DMS 273 treated with DMSO at 0.1 percent for 48 hours (cell line): ENCODE measurements at places on chromosomes 6 and 20.

DNA sequence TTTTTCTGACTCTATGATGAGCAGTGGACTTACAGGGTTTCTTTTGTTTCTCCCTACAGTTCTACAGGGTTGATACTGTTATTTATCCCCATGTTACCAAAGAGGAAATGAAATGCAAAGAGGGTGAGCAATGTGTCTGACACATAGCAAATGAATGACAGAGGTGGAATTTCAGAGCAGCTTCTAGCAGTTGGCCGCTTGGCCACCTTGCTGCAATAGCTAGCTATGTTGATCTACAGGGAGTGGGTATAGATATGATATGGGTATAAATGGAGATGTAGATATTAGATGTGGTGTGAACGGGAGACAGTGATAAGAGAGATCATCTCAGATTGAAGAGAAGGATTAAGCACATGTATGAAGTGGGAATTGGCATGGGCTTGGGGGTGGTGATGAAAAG is 10.9 kb upstream of the SLC22A3 start:
- DNase-seq = no peak

GRCh38 chr20:49415668-49416044 is 66.8 kb downstream of the KCNB1 start:
- DNase-seq = no peak

DNA sequence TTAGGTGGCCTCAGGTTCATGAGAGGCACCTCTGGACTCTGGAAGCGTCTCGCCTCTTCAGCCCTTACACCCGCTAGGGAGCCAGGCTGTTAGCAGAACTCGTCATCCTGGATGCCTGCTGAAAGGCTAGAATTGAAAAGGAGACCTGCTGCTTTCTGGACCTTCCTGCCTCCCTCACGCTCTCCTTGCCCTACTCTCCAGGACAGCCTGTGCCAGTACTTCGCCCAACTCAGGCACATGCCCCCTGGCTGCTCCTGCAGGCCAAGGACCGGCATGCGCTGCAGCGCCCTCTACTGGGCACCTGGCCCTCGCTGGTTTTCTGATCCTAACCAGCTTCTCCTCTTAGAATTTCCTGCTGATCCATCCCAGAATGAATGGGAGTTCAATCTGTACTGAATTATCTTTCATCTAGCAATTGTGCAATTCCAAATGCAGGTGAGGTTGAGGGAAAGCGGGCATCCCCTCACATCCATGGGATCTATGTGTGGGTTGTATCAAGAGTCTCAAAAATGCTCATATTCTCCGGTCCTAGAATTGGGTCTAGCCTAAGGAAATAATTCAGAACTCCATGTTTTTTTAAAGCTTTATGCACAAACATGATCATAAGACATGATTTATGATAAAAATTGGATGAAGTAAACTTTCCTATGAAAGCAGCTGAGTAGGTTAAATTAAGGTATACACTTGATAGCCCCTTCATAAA is 78.0 kb downstream of the PTPN1 start:
- DNase-seq = no peak

DNA sequence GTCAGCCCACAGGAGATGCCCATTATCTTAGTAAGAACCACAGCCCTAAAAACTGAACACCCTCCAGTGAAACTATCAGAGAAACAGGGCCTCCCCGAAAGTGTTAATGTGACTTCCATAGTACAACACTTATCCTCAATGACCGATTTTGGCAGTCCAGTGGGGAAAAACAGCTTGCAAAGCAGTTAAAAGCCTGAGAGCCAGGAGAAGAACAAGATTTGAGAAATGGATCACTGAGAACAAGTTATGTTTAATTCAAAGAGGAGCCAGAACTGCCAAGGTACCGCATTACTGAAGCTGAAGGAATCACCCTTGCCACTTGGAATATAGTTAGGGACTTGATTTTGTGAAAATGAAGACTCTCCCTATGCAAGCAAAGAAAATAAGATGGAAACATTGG is 236.9 kb downstream of the QKI start:
- no peak for DNase-seq

DNA sequence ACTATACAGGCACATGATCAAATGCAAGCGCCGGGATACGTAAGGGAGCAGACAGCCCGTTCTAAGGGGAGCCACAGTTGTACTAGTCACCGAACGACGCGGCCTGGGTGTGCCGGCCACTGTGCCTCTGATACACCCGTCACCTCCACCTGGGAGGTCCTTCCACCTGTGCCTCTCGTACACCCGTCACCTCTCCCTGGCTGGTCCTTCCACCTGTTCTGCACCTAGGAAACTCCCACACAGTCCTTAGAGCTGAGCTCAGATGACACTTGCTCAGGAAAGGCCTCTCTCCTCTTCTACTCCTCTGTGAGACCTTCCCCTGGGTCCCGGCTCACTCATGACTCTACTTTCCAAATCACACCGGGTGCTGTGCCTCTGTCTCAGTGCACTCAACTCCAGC is 245.0 kb downstream of the TTLL2 start:
- no peak for DNase-seq

- no peak for DNase-seq
Observed at GRCh38 chr6:135412761-135413160, 84.8 kb downstream of the AHI1 start.

- no peak for DNase-seq
Observed at GRCh38 chr6:135439549-135439948, 58.0 kb downstream of the AHI1 start.

DNA sequence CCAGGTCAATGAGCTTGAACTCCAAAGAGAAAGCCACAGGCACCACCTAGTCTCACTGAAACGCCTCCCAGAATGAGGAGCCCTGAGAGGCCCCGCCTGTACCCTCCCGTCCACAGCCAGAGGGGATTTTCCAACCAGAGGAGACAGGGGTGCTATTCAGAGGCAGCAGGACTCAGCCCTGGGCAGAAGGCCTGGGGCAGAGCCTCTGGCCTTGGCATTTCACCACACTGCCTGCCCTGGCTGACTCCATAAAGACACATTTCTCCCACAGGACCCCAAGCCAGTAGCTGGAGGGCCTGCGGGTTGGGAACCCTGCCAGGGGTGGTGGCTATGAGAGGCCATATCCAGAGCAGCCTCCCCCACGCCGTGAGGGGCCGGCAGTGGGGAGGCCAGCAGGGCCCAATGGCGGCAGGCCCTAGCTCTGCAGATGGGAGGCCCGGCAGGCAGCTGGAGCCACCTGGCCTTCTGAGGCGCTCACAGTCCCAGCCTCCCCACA is 159.3 kb downstream of the PREX1 start:
- DNase-seq = no peak

- no peak for DNase-seq
Observed at GRCh38 chr20:37762716-37763485, 69.1 kb downstream of the CTNNBL1 start.

GRCh38 chr6:4129446-4129845 is 5.9 kb downstream of the ECI2 start:
- no peak for DNase-seq

DNA sequence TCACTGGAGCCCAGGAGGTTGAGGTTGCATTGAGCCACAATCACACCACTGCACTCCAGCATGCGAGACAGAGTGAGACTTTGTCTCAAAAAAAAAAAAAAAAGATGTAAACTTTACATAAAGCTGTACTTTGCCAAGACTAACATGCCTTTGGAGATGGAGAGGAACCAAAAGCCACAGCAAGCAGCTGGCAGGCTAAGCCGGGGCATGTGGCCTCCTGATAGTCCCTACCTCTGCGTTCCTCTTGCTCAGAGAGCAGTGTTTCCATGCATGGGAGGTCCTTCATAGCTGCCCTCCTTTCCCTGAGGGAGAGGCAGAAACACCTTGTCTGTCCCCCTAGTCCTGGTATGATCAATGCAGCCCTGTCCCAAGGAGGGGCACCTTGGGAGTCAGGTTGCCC is 35.2 kb downstream of the SPATA2 start:
- DNase-seq = no peak

DNA sequence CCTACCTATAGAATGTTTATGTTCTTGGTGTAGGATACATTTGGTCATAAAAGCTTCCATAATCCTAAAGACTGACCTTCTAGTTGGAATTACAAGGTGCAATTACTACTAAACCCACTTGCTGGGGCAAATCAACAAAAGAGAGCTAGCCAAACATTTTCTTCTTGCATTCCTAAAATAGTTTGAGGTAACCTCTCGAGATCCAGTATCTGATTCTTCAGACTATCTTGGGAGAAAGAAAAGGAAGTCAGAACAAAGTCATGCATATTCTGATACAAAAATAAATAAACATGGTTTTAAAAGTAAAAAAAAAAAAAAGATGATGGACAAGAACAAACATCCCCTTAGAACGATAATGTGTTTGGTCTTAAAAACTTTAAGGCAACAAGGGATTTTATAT is 294.2 kb upstream of the RSPO3 start:
- DNase-seq = no peak

DNA sequence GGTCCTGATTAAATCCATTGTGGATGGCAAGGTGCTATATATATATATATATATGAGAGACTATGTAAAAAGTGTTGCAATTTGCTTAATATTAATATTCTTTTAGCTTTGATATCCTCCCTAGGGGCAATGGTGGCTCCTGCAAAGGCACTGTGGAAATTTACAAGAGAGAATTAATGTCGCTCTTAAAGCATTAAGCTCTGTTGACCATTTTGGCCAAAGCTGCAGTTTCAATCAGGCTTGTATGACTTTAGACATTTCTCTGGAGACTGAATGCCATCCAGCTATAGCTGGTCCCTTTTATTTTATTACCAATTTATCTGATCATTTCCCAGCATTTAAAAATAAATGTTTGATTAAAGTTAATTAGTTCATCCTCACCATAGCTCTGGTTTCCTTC is 155.3 kb downstream of the JARID2 start:
- DNase-seq = no peak

DNA sequence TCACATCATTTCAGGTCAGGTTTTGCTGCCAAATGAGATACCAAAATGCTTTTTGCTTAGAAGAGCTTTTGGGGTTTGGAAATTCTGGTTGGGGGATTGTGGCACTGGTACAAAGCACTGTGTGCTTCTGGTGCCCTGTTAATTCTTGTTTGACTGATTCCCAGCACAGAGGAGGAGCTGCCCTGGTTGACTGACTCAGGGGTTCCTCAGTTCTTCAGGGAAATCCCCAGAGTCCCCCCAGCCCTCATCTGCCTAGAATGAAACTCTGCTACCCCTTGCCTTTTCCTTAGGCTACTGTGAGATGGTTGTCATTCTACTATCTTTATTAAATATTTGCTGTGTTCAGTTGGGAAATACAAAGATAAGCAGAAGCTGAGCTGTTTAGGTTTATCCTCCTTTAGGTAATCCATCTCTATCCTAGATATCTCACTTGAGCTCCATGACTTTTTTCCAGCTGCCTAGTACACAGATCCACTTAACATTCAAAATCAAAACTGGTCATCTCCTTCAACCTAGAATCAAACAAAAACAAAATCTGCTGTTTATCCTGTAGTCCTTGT is 24.9 kb upstream of the TSPYL1 start:
- no peak for DNase-seq

DNA sequence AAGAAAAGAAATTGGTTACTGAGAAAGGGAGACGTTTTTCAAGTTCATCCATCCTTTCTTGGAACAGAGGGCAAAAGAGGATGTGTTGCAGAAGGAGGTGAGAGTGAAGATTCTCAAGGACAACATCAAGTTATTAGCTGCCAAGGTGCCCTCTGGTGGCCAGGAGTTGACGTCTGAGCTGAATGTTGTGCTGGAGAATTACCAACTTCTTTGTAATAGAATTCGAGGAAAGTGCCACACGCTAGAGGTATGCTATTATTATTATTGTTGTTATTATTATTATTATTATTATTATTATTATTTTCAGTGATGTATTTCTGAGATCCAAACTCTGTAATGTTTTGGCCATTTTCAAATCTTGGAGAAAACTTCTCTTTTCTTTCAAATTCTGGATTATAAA is 197.0 kb downstream of the UTRN start:
- peak; percentile 8 for DNase-seq

GRCh38 chr6:11869672-11870340 is 91.2 kb upstream of the ADTRP start:
- no peak for DNase-seq

DNA sequence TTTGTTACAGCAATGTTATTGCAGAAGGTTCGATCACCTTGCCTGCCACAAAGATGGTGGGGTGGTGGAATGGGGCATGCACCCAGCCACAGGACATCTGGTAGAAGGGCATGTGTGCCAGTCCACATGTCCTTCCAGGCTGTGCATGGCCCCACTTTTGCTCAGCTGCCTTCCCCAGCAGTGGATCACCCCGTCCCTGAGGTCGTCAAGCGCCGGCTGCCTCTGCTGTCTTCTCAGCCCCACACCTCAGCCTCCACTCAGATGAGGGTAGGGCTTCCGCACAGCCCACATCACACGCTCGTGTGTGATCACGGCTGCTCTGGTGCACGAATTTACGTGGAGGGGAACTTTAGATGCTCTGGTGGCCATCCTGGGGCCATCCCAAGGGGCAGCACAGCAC is 109.5 kb upstream of the PMEPA1 start:
- no peak for DNase-seq

DNA sequence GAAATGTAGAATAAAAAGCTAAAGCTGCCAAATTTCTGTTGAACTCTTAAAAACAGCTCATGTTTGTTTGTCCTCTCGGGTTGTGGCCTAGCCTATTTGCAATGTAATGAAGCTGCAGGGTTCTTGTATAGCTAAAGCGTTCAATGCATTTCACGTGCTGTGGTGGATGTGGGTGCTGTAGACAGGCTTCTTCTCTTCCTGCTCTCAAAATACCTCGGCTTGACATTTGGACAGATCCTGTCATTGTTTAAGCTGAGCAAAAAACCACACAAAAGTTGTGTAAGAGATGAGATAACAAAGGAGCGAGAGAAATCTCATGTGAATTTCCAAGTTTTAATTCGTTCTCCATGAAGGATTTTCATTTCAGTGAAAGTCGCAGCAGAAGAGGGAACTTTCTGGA is 196.3 kb upstream of the UST start:
- no peak for DNase-seq

GRCh38 chr6:157479464-157480303 is 98.7 kb downstream of the ZDHHC14 start:
- DNase-seq = no peak

- DNase-seq = no peak
Observed at GRCh38 chr20:2026514-2026913, 32.7 kb upstream of the PDYN start.

DNA sequence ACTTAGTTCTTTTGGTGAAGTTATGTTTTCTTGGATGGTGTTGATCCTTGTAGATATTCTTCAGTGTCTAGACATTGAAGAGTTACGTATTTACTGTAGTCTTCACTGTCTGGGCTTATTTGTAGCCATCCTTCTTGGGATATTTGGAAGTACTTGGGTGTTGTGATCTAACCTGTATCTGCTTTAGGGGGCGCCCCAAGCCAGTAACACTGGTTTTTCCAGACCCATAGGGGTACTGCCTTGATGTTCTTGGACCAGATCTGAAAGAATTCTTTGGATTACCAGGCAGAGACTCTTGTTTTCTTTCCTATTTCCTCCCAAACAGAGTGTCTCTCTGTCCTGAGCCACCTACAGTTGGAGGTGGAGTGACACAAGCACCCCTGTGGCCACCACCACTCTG is 309.1 kb upstream of the IMPG1 start:
- DNase-seq = no peak

- DNase-seq = no peak
Observed at GRCh38 chr20:49770634-49771033, 42.0 kb upstream of the SLC9A8 start.

GRCh38 chr6:139099984-139100383 is 34.9 kb upstream of the HECA start:
- no peak for DNase-seq
